ENCODE measurements at places on chromosomes 3 and 15. TPM values are rescaled to one million over a fixed set of nuclear protein-coding genes. Genes with fewer than 3 reads are reported as not detected.

MESP2 gene
- 0.38 TPM for total RNA-seq

MYO5C gene
- total RNA-seq: 2.1 TPM

JMJD7 gene
- total RNA-seq: 5.8 TPM

CCNB2 gene
- total RNA-seq: 0.25 TPM

MRAS gene
- total RNA-seq: 166 TPM

STRA6 gene
- total RNA-seq: not detected

ADIPOQ gene
- total RNA-seq: 0.97 TPM

DZIP3 gene
- 14.4 TPM for total RNA-seq

GREM1 gene
- 4.5 TPM for total RNA-seq

RTP3 gene
- total RNA-seq: not detected

LAMB2 gene
- total RNA-seq: 146 TPM

SLC6A11 gene
- total RNA-seq: not detected

ZNF860 gene
- total RNA-seq: not detected

FBXO40 gene
- total RNA-seq: 68.1 TPM

MKRN2OS gene
- total RNA-seq: not detected

GOLGA8O gene
- 0.32 TPM for total RNA-seq

SI gene
- total RNA-seq: not detected

PLSCR2 gene
- not detected for total RNA-seq

MAGEL2 gene
- 0.12 TPM for total RNA-seq

CCDC39 gene
- 0.80 TPM for total RNA-seq

CLDN16 gene
- not detected for total RNA-seq

CXCR6 gene
- total RNA-seq: not detected

RTP4 gene
- 0.56 TPM for total RNA-seq

ZBED2 gene
- total RNA-seq: not detected

IMPG2 gene
- total RNA-seq: 0.64 TPM

CPN2 gene
- total RNA-seq: not detected

LEKR1 gene
- 0.30 TPM for total RNA-seq

TRPM1 gene
- not detected for total RNA-seq

GABRR3 gene
- total RNA-seq: not detected

ISLR2 gene
- total RNA-seq: 1.1 TPM

CLRN1 gene
- total RNA-seq: not detected

FAM43A gene
- 6.0 TPM for total RNA-seq

A4GNT gene
- not detected for total RNA-seq

PIK3CA gene
- total RNA-seq: 24.4 TPM

MUC4 gene
- 0.02 TPM for total RNA-seq

B3GNT5 gene
- 44.8 TPM for total RNA-seq

ATP13A5 gene
- total RNA-seq: not detected

All from psoas muscle (tissue), 8 donors.